ENCODE measurements at places on chromosomes 7 and 10.

GRCh38 chr7:155731380-155731779 is 80.9 kb downstream of the SHH start:
- no peak for DNase-seq

- DNase-seq: no peak
These were observed 85.1 kb downstream of the DNMBP start for GRCh38 chr10:99924451-99925255.

GRCh38 chr10:119189811-119190282 is 11.2 kb upstream of the PRDX3 start:
- no peak for DNase-seq

DNA sequence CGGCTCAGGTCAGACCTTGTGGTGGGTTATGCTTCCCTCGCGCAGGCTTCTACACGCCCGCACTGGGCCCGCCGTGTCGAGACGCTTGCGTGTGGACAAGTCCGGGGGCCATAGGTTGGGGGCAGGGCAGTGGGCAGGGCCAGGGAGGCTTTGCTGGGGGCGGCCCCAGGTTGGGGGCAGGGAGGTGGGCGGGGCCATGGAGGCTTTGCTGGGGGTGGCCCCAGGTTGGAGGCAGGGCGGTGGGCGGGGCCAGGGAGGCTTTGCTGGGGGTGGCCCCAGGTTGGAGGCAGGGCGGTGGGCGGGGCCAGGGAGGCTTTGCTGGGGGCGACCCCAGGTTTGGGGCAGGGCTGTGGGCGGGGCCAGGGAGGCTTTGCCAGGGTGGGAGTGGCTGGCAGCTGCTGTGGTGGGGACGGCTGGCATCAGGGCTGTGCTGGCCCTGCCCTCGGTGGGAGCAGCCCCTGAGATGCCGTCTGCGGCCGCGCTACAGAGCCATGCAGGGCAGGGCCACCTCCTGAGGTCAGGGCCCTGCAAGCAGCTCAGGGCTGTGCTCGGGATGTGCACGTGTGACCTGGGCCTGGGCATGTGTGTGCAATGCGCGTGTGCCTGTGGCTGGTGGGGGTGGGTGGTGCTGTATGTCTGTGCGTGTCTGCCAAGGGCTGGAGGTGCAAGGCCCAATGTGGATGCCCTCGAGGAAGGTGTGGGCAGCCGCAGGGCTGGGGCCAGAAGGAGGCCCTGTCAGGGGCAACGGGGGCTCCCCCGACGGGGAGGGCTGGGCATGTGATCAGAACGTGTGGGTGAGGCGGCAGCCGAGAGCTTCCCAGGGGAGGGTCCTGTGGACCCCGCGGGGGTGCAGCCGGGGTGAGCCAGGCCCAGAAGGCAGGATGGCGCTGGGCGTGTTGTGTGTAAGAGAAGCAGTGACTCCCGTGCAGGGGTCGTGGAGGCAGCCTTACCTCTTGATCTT is 72.5 kb upstream of the NKX6-2 start:
- DNase-seq: no peak

Measured in activated T-cell treated with anti-CD3 and anti-CD28 coated beads, Interleukin-2, amount 50 U/mL, for 48 hours (primary cell).